ENCODE measurements at places on chromosomes 1 and 21.

DNA sequence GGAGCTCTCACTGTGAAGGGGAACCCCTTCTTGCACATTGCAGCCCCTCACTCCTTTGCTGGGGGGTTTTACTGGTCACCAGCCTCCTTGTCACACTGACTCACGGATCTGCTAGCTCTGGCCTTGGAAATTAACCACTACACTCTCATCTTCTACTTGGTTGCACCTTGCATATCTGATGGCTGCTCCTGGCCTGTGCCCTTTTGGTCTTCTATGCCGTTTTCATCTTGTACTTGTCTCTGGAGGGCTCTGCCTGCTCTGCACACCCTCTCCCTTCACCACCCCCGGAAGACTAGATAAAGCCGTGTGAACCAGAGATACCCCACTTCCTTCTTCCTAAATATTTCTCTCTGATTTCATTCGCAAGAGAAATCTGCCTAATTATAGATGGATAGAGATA, 44.6 kb downstream of the CD247 start:
- no peak for DNase-seq

- no peak for DNase-seq
These were observed 37.4 kb upstream of the ACTRT2 start for GRCh38 chr1:2983706-2984398.

DNA sequence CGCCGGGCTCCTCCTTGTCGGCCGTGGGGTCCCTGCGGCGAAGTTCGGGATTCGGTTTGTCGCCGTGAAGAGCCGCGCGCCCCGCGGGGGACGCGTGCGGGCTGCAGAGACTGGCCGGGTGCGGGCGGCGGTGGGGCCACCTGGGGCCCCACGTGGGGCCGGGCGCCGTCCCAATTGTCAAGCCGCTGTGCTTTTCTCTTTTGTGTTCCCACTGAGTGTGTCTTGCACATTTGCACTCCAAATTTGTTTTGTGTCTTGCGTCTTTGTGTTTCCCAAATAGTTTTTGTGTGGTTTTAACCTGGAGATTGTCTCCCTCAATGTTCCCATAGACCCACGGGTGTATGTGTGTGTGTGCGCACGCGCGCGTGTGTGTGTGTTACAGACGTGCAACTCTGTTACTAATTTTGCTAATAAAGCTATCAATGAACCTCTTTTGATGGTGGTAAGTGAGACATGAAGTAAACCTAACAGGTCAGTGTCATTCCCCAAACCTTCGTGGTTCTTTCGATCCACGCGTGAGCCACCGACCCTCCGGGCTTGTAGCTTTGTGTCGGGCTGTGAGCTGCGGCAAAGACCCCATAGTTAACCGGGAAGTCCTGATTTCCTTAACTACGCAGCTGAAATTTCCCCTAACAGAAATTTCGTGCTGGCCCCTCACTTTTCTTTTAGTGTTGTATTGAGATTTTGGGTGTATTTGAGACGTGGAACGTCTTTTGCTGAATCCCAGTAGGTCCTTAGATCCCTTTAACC, 708 bp downstream of the PRDM2 start:
- peak; percentile 25 for DNase-seq

- no peak for DNase-seq
These were observed 788 bp downstream of the ISG15 start for GRCh38 chr1:1013922-1014648.

- DNase-seq, result no peak
These were observed 13.0 kb downstream of the UCK2 start for GRCh38 chr1:165840423-165840822.

- DNase-seq, result no peak
These were observed 17.9 kb downstream of the SYT6 start for GRCh38 chr1:114135786-114136185.

- no peak for DNase-seq
These were observed 227.2 kb upstream of the ST6GALNAC5 start for GRCh38 chr1:76640092-76640491.

DNA sequence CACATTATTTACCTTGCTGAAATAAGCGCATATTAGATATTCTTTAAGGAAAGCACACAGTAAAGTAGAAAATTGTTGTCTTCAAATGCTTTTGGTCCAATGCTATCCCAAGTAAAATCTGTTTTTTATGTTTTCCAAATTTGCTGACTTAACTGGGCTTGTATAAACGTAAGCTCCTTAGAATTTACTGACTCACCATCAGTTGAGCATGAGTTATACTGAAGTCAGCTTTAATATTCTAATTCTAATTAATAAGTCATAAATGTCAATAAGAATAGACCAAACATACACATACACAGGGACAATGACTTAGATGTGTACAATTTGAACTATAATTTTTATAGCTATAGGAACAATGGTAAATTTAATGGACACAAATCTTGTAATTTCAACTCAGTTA, 319.2 kb downstream of the TPR start:
- DNase-seq, result no peak

DNA sequence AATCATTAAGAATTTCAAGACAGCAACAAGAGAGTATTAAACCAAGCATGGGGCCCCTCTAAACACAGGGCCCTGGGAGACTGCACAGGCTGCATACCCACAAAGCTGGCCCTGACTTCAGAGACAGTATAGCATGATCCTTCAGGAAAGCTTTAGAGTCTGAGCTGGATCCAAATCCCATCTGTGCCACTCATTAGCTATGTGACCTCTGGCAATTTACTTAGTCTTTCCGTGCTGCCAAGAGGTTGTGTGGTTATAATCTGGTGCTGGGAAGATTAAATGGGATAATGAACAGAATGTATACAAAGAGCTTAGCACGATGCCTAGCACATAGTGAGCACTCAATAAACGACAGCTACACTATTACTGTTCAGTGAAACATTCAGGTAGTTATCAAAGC, 4.0 kb downstream of the PHC2 start:
- no peak for DNase-seq

DNA sequence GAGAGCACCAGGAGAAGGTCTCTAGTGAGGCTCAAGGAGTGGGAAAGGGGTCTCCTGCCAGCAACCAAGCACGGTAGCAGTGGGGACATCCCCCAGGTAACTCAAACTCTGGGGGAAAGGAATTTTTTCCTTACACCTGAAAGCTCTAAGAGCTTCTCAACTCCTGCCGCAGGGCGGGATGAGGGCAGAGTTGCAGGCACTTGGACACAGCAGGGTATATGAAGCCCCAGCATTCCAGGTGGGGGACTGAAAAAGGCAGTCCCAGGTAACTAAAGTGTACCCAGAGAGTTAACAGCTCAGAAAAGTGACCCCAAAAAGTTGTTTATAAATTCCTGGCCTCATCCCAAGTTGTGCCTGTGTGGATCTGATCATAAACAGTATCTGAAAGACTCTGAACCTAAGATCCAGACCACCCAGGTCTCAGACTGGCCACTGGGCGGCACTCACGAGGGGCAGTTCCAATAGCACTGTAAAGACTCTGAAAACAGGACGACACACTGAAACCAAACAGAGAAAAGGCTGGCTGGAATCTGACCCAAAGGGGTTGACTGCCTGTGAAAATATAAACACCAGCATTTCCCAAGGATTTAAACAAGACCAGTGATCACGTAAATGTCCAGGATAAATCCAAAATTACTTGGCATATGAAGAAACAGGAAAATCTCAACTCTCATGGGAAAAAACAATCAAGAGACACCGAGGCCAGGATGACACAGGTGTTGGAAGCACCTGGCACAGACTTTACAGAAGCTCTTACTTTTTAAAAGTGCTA, 47.5 kb downstream of the HSF2BP start:
- no peak for DNase-seq

DNA sequence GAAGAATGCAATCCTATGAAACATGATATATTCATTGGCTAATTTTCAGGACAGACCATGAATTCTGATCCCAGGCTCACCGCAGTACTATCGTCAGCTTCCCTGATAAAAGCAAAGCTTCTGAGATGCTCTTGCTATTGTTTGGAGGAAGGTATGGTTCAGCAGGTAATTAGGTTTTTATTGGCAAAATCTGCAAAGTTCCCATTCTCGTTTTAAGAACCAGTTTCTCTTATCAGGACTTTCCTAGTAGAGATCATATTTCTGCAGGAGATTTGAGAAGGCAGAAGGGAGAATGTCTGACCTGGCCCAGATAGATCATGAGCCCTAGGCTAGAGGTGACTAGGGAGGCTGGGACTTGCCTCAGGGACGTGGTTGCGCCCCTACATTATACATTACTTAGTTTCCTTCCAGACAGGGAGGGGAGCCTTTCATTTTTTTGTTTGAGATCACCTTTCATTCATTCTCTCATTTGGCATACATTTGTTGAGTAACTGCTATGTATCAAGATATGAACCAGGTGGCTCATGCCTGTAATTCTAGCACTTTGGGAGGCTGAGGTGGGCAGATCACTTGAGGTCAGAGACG, 108.8 kb downstream of the NRIP1 start:
- DNase-seq, result no peak

DNA sequence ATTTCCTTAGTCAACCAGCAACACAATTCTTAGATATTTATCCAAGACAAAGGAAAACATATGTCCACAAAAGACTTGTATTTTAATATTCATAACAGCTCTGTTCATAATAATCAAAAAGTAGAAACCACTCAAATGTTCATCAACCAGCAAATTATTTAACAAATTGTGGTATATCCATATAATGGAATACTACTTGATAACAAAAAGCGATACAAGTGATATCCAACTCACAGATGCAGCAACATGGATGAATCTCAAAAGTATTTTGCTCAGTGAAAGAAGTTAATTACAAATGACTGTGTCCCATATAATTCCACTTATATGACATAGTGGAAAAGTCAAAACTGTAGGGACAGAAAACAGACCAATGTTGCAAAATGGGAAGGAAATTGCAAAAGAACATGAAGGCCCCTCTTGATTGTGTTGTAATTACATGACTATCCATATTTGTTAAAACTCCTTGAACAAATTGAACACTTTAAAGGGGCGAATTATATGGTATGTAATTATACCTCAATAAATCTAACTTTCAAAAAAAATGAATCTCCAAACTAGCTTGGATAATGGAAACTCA, 116.9 kb downstream of the EDEM3 start:
- DNase-seq, result no peak

GRCh38 chr21:31409831-31410487, 65.9 kb upstream of the TIAM1 start:
- DNase-seq, result no peak

DNA sequence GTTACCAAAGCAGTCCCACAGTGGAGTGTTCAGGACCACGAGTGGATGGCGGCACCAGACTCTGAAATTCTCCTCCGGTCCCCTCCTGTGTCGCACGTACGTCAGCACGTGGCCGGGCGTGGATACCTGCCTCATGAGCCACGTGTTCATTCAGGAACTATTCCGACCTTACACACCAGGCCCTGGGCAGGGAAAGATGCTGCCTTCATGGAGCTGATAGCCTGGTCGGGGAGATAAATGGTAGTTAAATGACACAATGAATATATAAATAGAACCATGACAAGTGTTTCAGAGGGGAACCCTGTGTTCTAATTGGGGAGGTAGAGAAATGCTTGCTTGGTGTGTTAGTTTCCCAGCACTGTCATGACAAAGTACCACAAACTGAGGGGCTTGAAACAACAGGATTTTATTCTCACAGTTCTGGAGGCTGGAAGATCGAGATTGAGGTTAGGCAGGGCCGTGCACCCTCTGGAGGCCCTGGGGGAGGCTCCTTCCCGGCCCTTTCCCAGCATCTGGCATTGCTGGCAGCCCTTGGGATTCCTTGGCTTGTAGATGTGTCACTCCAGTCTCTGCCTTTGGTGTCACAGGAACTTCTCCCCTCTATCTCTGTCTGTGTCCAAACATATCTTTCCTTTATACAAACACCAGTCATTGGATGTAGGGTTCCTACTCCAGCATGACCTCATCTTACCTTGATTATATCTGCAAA, 28.9 kb upstream of the GPR137B start:
- DNase-seq, result no peak

- DNase-seq, result no peak
These were observed 53.8 kb upstream of the SYT14 start for GRCh38 chr1:209884249-209884648.

DNA sequence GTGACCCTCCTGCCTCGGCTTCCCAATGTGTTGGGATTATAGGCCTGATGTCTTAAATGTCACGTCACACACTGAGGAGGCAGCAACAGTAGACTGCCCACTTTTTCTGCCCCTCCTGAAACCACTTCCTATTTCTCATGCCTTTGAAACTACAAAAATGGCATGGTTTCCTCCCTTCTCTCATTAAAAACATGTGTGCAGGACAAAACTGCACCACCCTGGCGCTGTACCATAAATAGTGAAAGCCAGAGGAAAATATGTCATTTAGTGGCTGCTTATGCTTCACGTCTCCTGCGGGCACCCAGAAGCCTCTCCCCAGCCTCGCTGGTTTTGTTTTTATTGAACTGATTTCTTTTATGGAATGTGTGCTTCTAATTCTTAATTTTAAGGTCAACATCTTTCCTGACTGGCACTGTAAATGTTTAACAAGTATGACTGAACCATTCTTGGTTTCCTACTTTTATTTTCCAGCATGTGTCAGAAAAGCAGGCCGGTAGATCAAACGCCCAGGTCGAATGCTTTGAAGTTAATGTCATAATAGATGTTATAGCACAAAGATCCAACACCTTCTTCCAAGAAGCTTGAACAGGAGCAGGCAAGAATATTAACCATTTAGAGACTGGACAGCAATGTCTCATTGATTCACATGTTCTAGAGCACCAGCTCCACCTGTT, 59.6 kb upstream of the C1orf87 start:
- no peak for DNase-seq

DNA sequence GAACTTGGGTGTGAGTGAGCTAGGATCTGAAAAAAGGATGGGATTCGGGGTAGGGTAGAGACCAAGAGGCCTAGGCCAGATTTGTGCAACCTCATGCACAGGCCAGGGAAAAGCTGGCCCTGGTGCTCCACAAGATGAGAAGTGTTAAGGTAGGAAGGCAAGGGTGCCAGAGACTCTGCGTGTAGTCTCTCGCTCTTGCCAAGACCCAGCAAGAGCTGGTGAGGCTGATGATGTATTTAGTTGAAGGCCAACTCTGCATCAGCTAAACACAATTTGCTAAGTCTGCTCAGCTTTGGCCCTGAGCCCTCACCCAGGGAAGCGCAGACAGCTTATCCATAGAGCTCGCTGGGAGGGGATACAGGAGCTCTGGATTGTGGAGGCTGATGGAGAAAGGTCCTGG, 26.6 kb upstream of the SOX13 start:
- DNase-seq, result no peak

- DNase-seq, result peak; percentile 24
These were observed 29.9 kb downstream of the FMO4 start for GRCh38 chr1:171343727-171344472.

- DNase-seq, result no peak
These were observed 89.9 kb downstream of the WLS start for GRCh38 chr1:68142461-68142860.

- DNase-seq, result no peak
These were observed 208 bp upstream of the MYBPH start for GRCh38 chr1:203175827-203176241.

DNA sequence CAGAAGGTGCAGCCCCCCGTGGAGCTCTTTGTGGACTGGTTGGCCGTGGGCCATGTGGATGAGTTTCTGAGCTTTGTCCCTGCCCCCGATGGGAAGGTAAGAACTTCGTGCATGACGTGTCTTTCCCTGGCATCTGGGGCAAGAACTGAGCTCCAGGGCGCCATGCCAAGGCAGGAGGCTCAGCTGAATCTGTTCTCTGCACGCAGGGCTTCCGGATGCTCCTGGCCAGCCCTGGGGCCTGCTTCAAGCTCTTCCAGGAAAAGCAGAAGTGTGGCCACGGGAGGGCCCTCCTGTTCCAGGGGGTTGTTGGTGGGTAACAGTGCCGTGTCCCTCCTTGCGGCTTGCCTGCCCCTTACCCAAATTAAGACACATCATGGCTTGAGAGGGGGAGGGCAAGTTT, 27.7 kb downstream of the PADI3 start:
- DNase-seq, result no peak

- DNase-seq, result no peak
These were observed 321.0 kb downstream of the PLPP3 start for GRCh38 chr1:56258371-56258770.

All from NCI-H1105 (cell line).